Right cardiac atrium (tissue), 5 donors: ENCODE measurements at places on chromosomes 2 and 18.

GRCh38 chr2:63817382-63817781 is 24.3 kb upstream of the UGP2 start:
- no peak for DNase-seq

GRCh38 chr18:77647472-77647871 is 397.8 kb downstream of the GALR1 start:
- no peak for DNase-seq

DNA sequence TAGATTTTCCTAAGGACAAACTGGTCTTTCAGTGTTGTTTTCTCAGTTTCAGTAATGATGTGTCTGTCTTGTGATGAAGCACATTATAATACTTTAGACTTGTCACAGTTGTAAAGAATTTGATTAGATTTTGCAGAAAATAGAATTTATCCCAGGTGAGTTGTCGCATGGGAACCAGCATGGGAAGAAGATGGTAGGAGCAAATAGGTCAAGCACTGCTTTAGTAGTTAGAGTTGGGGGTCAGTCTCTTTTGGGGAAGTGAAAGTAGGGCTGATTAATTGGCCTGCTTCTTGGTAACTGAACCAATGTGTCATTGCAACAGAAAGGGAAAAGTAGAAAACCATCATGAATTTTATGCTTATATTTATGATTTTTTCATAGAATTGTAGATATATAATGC is 153.2 kb upstream of the MYO3B start:
- DNase-seq: no peak

DNA sequence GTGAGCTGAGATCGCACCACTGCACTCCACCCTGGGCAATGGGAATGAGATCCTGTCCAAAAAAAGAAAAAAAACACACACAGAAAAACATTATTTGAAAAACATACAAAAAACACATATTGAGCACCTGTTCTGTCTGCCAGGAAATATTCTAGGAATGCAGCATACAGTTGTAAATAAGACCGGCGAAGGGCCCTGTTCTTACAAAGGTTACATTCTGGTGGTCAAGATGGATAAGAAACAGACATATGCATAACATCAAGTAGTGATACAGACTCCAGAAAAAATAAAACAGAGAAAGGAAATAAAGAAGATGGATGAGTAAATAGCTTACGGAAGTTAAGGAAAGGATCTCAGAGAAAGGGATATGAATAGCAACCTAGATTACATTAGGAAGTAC is 159.8 kb downstream of the GALNT3 start:
- no peak for DNase-seq

- no peak for DNase-seq
Observed at GRCh38 chr18:48080546-48080945, 150.1 kb upstream of the SMAD2 start.

DNA sequence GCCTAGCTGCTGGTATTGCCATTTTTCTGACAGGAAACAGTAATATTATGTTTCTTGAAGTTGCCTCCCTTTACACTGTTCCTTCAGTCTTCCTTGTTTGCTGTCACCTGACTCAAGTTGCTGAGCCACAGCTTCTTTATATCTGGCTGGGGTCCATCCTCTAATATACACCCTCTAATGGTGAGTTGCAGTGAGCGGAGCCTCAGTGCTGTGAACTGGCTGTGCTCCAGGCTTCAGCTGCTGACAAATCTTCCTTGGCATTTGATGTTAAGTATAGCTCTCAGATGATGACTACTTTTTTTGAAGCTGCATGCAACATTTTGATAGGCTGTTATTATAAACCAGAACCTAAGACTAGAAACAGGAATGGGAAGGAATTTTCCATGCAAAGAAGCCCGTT is 366.7 kb downstream of the NUP35 start:
- DNase-seq: peak; percentile 23

GRCh38 chr2:140506606-140507005 is 1624.2 kb downstream of the LRP1B start:
- DNase-seq: no peak

DNA sequence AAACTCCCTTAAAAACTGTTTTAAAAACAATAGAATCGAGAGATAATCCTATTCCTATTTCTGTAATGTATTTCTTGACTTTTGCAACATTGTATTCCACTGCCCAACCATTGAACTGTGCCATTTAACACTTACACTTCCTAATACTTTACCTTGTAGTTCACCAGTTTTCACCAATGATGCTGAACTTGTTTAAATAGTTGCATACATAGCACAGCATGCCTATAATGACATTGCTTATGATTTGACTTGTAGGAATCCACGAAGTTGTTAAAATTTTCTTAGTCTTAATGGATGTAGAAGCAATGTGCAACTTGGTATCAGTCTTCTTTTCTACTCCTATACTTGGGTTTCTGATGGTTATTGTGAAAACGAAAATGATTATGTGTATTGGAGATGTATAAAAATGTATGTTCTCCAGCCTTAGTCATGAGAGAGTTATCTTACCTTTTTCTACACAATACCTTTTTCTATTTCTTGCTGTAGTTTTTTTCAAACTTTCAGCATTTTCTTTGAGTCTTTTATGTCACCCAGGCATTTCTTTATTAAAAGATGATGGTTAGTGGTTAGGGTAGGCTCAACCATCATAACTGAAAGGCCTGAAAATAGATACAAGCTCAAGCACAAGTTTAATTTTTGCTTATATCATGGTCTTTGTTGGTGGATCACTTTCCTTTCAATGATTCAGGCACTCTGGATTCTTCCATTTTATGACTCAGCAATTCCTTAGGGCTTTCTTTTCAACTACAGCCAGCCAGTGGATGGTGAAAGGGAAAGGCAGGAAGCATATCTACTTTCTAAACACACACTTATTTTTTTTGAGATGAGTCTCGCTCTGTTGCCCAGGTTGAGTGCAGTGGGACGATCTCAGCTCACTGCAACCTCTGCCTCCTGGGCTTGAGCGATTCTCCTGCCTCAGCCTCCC is 9.4 kb downstream of the GPD2 start:
- DNase-seq: no peak

DNA sequence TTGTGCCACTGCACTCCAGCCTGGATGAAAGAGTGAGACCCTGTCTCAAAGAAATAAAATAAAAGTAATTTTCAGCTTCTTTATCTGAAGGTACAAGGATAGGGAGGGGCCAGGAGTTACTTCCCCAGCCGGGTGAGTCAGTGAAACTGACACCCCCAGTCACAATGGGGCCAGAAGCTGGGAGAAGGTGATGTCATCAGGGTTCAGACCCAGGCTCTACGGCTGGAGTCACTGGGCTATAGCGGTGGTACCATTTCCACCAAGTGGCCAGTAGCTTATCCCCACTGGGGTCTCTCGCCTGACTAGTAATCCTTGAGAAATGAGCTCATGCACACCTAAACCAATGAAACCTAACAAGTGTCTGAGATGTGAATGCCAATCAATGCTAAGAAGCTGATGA is 107.9 kb downstream of the ALPK2 start:
- DNase-seq: no peak

DNA sequence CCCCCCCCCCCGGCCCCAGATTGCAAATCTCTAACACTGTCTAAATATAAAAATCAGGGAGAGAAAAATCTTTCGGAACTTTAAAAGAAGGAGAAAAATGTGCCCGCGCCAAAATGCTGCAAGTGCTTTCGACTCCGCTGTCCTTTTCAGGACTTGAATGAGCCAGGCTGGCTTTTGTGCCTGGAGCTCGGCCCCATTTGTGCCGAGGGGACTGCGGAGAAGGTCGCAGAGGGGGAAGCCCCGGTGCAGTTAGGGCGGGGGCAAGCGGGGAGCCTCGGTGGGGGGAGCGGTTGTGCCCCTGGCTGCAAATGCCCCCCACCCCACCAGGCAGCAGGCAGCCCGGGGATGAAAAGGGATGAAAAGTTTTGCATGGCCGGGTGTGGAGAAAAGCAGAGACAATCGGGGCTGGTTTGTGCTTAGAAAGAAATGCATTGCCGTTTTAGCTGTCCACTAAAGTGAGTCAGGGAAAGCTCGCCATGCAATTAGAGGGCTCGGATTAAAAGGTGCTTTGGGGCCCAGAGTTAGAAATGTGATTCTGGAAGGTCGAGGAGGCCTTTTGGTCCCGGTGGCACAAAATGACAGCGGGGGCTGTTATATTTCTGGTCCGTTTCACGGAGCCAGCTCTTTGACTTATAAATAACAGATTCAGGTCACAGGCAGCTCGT is 1.6 kb downstream of the INHBB start:
- no peak for DNase-seq

DNA sequence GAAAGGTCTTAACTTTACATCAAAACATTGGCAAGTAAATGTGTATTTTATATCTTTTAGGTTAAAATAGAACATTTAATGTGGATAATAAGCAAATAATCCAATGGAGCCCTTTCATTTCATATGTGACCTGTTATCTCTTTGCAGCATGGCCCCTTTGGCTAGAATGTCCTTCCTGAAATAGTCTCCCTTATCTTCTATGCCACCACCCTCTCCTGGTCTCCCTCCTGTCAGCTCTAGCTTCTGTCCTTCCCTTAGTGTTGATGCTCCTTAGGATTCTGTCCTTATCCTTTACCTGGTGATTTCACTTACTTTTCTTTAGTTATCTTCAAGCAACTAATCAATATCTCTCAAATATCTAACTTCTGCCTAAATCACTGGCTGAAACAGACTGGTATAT is 87.1 kb upstream of the TFCP2L1 start:
- DNase-seq: no peak

DNA sequence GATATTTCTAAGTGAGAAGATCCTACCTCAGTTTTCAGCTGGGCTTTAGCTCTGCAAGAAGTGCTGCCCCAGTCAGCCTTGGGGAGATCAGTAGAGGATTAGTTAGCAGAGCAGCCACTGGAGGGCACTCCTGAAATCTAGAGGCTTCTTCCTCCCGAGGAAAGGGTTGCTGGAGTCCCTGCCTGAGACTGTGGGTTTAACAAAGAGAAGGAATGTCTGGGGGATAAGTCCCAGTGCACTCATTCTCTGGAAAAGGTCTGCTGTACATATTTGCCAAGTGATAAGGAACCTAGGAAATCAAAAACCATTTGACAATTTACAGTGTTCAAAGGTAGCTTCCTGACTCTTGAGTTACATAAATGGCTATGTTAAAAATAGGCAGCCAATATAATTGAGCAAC is 207.2 kb downstream of the SLC8A1 start:
- DNase-seq: peak; percentile 57

DNA sequence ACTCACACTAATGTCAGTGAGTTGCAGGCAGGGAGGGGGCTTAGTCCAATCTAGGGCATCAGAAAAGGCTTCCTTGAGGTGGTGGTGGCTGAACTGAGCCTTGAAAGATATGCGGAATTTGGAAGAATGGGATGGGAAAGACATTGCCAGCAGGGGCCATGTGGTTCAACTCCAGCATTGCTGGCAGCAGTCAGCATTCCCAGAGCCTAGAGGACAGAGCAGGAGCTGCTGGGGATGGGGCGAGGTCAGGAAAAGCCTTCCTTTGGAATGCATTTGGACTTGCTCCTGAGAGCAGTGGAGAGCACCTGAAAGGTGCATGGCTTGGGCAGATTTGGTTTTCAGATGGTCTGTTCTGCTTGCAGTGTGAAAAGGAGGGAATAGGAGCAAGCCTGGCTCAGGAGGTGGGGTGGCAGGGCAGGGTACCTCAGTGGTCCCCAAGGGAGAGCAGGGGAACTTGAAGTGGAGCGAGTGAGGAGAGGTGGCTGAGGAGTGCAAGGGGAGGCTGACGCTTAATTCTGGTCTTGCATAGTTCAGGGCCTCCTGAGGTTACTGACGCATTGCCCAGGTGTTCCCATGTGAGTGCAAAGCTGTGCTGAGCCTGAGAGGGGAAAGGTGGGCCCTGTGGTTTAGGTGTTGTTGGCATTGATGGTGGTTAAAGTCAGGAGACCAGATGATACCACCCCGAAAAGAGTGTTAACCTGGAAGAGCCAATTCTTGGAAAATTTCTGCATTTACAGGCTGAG is 112.1 kb upstream of the MGAT5 start:
- no peak for DNase-seq

DNA sequence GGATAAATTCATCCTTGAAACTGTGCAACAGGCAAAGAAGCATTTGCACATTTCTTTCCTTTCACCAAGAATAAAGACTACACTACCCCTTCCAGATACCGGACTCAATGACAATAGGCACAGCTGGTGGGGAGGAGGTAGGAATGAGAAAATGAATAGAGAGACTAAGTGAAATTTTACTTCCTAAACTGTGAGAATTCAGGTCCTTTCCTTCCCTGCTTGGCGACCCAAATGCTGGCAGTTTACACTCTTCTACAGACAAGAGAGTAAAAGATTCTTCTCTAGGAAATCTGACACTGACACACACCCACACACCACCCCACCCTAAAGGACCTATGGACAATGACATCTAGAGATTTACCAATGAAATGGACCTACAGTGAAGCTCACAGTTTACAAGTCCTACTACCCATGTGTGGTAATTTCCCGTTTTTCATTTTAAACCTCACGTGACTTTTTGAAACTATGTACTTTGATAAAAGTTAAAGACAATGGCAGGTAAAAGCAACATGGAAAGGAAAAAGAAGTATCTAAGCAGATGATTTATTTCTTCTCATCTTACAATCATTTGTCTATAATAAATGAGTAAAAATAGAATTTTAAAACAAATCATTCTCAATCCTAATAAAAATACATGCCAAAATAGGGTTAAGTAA is 27.9 kb downstream of the REV1 start:
- no peak for DNase-seq

GRCh38 chr2:234436482-234436837 is 60.4 kb downstream of the ARL4C start:
- DNase-seq: no peak
